ENCODE measurements at places on chromosomes 4 and X.

DNA sequence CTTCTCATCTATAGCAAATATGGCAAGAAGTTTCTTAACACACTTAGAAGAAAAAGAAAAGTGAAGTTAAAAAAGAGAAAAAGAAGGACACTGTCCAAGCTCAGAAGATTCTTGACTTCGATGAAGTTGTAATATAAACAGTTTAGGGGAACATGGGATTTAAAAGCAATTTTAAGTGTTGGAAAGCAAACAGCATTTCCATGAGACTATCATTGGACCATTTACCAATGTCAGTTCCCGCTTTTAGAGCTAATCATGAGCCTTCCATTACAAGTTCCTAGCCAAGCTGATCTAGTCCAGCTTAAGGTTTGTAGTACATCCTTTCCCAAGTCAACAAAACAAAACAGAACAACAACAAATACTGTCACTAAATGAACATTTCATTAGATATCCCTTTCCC lies 45.1 kb upstream of the FGF2 start:
- DNase-seq = no peak

GRCh38 chrX:30951003-30951402 lies 61.9 kb upstream of the TAB3 start:
- no peak for DNase-seq

GRCh38 chr4:131302108-131302507 lies 1847.0 kb upstream of the PCDH10 start:
- no peak for DNase-seq

GRCh38 chrX:134572816-134573682 lies 85.2 kb downstream of the PLAC1 start:
- no peak for DNase-seq

DNA sequence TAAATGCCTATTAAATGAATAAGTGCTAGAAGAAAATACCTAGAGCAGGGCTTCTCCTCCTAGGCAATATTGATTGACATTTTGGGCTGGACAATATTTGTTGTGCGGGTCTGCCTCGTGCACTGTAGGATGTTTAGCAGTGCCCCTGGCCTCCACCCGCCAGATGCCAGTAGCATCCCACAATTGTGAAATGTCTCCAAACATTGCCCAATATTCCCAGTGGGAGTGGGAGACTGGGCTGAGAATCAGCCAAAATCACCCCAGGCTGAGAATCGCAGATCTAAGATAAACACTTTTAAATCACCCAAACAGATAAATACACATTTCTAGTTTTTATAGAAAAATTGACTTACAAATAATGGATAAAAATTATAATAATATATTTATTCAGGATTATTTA lies 916.2 kb upstream of the LCORL start:
- DNase-seq = no peak
